ENCODE measurements at places on chromosomes 16 and 17.
A peak's percentile ranks its signal among the peaks of the same experiment; 100 is the strongest.

- DNase-seq: no peak
These were observed 761 bp downstream of the PDF start for GRCh38 chr16:69329369-69330285.

DNA sequence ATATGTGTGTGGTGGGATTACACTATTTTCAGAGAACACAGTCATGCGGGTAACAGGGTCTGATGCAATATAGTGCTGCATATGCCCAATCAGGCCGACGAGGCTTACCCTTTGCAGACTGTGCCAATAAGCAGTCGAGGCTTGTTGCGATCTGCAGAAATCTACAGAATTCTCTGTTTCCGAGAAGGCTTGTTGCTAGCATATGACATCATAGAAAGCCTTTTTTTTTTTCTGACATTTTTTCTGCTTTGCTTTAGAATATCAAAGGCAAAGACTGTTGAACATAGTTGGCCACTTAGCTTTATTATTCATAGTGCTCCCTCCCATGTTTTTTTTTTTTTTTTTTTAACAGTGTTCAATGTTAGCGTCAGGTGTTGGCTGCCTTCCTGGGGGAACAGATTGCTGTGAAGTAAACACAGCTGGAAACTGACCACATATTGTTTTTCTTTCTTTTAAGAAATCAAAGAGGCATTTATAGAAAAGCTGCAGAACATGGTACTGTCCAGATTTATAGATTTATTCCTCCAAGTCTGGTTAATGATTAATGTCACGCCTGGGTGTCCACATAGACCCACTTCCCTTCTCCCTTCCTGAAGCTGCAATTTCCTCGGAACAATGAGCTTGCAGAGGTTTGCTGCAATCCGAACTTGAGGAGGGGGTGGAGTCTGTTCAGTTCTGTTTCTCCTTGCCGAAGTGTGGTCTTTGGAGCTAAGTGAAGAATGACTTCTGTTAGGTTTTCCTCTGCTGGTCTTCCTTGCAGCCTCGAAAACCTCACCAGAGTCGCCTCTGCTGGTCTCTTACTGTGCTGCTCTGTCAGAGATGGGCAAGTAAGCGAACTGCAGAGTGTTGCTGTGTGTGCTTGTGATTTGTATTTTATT lies 87.3 kb downstream of the MAP2K6 start:
- DNase-seq: no peak

DNA sequence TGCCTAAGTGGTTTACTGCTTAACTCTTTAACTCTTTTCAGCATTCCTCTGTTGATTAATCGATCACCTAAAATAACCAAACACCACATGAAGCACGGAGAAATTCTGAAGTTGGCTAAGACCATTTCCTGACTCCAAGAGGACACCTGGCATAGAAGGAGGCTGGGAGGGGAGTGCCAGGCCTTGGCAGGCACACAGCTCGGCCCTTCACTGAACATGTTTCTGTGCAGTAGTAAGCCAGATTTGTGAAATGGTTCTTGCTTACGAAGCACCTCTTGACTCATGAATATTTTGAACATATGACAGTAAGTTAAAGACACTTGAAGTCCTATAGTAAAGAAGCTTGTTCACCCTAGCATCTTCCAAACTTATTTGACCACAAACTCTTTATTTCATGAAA lies 82.3 kb downstream of the FOXL1 start:
- DNase-seq: no peak

DNA sequence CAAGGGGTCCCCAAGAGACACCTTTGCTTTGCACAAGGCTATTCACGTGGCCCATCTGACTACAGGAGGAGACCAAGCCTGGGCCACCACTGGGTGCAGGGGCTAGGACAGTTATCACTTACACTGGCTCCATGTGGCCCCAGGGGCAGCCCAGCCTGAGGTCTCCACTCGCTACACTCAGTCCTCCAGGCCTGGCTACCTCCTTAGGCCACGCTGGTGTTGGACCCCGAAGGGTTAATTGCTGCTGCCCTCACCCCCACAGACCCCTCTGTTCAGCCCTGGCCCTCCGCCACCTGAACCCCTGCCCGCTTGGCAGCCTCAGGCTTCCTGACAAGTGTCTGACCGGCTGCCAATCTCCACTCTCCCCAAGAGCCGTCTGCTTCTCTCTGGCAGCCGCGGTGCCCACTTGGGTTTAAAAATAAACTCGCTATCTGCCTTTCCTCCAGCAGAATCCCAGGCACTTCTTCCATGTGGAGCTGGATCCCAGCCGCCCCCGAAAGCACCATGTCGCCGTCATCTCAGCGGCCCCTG lies 27.8 kb downstream of the ADAM11 start:
- DNase-seq: no peak

DNA sequence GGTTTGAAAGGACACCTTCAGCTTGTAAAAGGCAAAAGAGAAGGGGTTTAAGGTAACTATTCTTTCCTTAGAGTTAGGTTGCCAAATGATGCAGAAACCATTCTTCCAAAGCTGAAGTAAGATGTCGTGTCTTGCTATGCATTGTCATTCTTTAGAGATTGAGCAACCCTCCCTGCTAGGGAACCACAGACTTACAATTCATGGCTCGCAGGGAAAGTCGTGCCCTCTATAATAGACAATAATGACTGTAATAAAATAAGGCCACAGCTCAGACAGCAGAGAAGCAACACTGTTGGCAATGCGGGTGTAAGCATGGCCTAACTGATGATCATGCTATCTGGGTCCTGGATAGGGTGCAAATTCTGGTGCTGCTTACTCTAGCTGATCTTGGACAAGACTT lies 129.6 kb upstream of the CDH13 start:
- no peak for DNase-seq

- no peak for DNase-seq
These were observed 13.8 kb downstream of the CLUAP1 start for GRCh38 chr16:3514621-3515020.

GRCh38 chr17:49834118-49834743 lies 13.6 kb downstream of the TAC4 start:
- DNase-seq: no peak

DNA sequence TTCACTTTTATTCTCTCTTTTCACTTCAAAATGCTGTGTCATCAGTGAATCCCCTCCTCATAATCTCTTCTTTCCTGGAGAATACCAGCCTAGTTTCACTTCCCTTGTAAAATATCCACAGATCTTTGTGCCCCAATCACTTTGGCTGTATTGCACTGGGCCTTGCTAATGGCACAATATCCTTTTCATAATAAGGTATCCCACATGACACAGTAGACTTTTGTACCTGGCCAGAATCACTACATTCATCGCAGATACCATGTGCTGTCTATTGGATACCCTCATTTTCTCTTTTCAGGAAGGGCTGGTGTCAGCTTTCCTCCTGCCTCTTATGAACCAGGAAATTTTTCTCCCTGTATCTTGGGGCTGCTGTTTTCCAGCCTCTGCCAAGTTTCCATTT lies 25.7 kb upstream of the TOX3 start:
- DNase-seq: no peak

- no peak for DNase-seq
These were observed 62.0 kb downstream of the SPACA3 start for GRCh38 chr17:33053676-33054075.

- no peak for DNase-seq
These were observed 33.3 kb downstream of the OR1D5 start for GRCh38 chr17:3030096-3030495.

GRCh38 chr16:10069374-10069773 lies 112.9 kb downstream of the GRIN2A start:
- no peak for DNase-seq

DNA sequence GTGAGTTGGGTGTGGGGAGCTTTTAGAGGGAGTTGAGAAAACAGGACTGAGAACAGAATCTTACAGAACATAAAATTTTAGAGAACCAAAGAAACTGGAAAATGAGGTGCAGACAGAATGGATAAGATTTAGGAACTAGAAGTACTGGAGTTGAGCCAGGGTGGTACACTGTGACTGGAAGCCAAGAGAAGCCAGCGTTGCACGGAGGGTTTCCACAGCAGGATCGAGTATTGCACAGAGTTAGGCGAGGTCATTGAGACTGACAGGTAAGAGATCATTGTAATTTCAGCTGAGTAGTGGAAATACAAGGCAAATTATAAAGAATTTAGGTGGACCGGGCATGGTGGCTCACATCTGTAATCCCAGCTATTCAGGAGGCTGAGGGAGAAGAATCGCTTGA lies 6.6 kb downstream of the GSDMA start:
- DNase-seq: no peak

DNA sequence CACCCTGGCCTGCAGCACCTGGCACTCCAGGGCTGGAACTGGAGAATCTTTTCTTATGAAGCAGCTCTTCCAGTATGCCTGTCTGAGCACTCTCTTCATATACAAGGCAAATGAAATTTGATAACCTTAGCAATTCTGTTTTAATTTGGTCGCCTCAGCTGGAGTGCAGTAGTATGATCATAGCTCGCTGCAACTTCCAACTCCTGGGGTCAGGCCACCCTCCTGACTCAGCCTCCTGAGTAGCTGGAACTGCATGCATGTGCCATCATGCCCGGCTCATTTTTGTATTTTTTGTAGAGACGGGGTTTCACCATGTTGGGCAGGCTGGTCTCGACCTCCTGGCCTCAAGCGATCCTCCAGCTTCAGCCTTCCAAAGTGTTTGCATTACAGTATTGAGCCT lies 140.8 kb upstream of the CHMP6 start:
- no peak for DNase-seq

- no peak for DNase-seq
These were observed at the start of gene RRAD for GRCh38 chr16:66925322-66925840. RRAD (minus strand) TSS chr16:66925535; CDS start chr16:66925179, 356 bp downstream.

DNA sequence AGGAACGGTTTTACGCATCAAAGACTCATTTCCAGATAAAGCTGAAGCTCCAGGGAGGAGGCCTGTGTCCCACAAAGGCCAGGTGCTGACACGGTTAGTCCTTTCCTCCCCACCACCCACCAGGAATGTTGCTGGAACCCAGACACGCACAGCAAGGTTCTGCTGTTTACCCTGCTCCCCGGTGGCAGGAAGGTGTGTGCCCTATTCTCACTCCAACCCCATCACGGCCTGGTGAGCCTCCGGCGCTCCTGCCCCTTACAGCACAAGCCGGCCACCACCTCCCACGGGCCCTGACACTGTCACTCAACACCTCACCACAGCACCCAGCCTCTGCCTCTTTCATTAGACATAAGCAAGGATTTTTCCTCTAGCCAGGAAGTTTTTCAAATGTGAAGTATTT lies 47.8 kb downstream of the ANKRD11 start:
- DNase-seq: no peak

DNA sequence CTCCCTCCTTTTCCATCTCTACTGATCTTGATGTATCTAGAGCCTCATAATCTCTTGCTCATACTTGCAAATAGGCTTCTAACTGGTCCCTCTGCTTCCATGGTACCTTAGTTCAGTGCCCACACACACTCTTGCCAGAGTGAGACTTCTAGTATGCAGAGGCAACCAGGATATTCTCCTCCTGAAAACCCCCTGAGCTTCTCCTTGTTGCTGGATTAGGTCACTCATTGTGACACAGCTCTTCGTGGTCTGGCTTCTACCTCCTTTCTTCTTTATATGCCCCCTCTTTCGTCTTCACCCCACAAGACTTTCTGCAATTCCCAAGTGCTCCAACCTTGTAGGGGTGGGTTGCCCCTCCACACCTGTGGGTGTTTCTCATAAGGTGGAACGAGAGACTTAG lies 2.5 kb upstream of the FAM20A start:
- no peak for DNase-seq

GRCh38 chr17:74541176-74542111 lies 4.5 kb downstream of the CD300C start:
- no peak for DNase-seq

- DNase-seq: no peak
These were observed 179.0 kb downstream of the HAPSTR1 start for GRCh38 chr16:9270424-9270823.

- DNase-seq: peak; percentile 55
These were observed at the start of gene ZNF200 for GRCh38 chr16:3234857-3235561. ZNF200 (minus strand) TSS chr16:3235158; CDS start chr16:3233755, 1,403 bp downstream.

GRCh38 chr16:57571098-57571497 lies 28.7 kb downstream of the ADGRG5 start:
- no peak for DNase-seq

DNA sequence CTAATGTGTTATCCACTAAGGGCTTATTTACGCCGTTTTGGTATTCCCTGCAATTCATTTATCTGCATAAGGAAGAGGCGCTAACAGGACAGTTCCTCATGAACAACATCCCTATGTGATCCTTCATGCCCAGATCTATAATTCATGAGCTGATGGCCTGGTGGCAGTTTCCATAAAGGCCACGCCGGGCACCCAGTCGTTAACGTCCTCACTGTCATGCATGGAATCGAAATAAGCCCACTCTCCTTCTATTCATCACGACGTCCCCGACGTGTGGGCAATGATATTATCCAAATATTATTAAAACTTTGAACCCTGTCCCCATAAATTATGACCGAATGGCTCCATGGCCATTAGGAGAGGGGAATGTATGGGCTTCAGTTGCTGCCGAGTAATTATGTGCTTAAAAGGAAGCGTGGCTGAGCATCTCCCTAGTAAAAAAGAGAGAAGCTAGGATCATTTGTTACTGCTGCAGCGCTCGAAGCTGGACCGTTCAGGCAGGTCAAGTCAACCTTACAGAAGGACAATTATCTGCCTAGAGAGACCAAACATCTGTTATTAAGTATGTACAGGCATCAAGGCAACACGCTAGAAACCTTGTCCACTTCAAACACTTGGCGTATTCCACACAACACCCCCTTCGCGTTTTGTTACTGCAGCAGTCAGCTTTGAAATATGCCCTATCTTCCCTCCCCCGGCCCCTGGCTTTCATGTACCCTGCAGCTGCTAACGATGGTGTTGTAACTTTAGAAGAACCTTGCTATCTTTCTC lies 94.0 kb upstream of the SALL1 start:
- DNase-seq: no peak

- no peak for DNase-seq
These were observed 817 bp downstream of the NME1 start for GRCh38 chr17:51154176-51154575.

- DNase-seq: no peak
These were observed 99.2 kb downstream of the GOSR1 start for GRCh38 chr17:30576326-30576861.

DNA sequence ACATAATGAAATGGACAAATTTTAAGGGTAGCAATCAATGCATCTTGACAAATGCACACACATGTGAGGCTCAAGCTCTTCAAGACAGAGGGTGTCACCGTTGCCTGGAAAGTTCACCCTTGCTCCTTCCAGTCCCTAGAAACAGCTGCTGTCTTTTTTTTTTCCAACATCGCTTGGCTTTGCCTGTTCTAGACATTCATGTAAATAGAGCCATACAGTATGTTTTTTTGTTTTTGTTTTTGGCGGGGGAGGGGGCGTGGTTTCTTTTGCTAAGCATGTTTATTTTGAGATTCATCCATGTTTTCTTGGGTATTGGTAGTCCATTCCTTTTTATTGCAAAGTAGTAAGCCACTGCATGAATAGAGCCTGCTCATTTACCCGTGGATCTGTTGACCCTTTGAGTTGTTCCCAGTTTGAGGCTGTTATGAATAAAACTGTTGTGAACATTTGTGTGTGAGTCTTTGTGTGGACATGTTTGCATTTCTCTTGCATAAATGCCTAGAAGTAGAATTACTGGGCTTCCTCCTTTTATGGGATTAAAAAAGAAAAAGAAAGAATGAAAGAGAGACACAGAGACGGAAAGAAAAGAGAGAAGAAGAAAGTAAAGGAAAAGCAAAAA lies 78.4 kb downstream of the NT5M start:
- DNase-seq: no peak

All from keratinocyte (primary cell).